Activated T-cell treated with anti-CD3 and anti-CD28 coated beads, Interleukin-2, amount 50 U/mL, for 48 hours (primary cell): ENCODE measurements at places on chromosomes 6 and 20.

DNA sequence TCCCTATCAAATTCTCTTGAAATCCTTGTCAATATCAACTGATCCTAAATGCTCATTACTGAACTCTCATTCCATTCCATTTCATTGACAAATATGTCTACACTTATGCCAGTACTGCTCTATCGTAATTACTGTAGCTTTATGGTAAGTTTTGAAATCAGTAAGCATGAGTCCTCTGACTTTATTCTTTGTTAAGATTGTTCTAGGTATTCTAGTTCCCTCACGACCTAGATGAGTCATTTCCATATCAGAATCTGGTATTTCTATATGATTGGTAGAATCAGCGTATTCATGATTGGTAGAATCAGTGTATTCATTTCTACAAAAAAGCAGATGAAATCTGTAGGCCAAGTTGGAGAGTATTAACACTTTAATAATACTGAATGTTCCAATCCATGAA, 318.6 kb upstream of the RUNX2 start:
- no peak for DNase-seq

DNA sequence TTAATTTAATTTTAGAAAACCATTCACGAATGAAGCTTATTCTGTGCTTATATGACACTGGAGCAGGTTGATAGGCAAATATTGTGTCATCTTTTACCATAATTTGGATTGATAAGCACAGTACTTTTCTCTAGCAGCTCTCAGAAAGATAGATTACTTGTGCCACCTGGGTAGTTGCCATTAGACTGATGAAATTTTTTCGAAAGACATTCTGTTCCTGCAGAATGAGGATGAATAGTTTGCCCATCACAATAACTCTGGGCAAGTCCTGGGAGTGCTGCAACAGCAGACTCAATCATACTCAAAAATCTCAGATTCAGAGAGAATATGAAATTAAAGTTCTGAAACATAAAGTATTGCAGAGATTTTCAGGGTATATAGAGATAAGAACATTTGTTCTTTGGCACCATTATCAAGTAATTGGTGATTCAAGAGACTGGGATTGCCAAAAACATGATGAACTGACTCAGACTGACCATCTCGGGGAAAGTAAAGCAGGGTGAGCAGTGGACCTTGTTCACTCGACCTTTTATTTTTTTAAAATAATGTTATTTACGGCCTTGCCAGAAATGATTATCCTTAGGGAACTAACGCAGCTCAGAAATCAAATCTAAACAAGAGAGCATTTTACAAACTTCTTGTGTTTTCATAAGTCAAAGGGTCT, 65.8 kb upstream of the PTCHD4 start:
- no peak for DNase-seq

DNA sequence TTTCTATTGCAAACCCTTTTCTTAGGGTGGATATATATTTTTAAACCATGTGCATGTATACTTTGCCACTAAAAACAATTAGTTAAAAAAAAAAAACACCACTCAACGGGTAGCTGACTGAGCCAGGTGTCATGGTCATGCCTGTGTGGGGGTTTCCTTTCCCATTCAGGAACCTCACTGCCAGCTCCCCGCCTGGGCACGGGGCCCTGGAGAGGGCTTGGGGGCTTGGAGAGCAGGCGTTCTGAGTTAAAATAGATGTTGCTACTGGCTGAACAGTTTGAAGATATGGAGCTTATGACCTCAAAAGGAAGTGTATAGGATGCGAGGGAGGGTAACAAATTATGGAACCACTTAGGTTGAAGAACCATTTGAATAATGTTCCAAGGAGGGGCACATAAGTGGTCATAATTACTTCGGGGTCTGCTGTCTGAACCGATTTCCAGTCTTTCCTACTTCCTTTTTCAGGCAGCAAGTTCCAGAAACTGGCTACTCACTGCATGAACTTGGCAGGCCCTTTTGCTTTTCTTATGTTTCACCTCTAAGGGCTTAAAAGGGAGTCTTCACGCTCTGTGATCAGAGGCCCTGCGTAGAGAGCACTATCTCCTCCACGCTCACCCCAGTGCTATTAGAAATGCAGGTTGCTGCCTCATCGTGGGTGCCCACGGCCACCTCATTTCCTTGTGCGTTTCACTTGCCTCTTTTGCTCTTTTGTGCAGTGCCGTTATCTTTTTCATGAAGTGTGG, 9.9 kb downstream of the STX16 start:
- peak; percentile 53 for DNase-seq

DNA sequence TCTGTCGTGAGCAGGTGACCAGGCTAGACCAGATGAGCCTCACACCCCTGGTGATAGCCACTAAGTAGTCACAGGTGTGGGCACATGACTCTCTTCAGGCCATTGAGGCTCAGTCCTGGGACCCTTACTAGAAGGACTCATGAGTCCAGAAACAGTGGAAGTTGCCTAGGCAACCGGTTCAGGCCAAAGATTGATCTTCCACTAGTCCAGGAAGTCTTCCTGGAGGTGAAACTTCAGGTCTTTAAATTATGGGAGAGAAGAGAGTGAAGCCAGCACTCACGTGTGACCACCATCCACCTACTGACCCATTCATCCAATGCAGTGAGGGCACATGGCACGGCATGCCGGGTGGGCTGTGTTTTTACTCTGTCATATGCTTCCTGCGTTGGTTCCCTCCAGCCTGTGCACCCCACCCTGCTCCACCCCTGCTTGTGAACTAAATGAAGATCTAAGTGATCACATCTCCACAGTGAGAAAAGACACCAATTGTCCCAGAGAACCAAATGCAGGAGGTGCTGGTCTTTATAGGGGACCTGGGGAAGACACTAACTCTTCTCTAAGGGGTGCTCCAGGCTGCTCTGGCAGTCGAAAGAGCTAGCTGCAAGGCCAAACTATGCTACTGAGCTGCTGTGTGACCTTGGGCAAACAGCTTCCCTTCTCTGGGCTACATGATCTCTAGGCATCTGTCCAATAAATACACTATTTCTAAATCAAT, 12.5 kb upstream of the STX16 start:
- no peak for DNase-seq

DNA sequence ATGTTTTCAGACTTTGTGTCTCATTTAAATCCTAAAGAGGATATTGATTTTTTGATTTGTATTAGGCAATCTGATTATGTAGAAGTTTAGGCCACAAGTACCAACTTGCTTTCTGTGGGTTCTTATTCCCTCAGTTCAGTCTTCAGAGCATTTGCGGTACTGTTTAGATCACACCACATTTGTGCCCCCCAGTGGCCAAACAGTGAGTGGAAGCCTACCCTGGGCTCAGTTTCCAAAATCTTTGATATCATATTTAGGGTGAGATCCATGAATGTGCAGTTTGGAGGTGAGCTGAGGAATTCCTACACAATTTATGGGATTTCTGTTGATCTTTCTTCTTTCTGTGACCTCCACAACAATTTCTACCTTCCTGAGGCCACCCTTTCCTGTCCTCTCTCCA, 92.3 kb upstream of the FUT9 start:
- DNase-seq = peak; percentile 17

DNA sequence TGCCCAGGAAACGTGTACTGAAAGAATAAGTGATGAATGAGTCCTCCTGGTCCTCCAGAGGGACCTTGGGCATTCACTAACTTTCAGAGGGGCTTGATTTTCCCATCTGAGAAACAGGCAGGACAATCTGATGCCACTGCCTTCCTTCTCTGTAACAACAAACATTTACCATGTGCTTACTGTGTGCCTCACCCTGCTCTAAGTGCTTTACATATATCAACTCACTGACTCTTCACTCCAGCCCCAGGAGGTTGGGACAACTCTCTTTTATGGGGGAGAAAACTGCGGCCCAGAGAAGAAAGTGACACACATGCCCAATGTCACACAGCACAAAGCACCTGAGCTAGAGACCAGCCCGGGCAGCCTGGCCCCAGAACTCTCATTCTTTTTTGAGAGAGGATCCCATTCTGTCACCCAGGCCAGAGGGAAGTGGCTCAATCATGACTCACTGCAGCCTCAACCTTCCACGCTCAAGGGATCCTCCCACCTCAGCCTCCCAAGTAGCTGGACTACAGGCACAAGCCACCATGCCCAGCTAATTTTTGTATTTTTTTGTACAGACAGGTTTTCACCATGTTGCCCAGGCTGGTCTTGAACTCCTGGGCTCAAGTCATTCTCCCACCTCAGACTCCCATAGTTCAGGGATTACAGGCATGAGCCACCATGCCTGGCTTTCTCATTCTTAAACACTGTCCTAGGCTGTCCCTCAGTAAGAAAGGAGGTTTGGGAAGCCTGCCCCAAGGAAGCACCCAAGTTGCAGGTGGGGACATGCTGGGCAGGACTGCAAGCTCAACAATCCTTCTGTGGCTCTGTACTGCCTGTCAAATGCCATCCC, 38.0 kb downstream of the NOL4L start:
- DNase-seq = no peak

DNA sequence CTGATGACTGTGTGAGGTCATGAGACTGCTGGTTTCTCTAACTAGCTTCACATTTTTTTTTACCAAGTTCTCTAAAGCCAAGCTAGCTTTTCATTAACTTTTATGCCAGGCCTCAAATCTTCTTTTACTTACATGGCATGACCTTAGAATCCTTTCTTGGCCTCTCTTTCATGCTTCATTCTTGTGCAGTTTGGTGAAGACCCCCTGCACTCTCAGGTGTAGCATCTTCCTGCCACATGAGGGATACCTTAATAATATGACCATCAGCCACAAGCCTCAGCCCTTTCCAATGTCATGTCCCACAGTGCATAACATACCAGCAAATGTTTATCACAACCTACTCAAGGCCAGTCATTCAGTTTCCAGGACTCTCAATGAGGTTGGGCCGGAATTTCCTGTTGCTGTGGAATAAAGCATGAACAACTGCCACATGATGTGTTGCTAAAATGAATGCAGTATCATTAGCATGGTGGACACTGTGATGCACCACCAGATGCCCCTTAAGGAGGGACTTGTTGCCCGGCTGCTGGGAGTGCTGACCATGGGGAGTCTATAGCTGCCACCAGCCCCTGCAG, 72.2 kb downstream of the RIN2 start:
- DNase-seq = no peak

GRCh38 chr20:32028647-32029372, 18.6 kb downstream of the CCM2L start:
- DNase-seq = no peak

- DNase-seq = no peak
Observed at GRCh38 chr20:25439328-25439727, 31.9 kb downstream of the GINS1 start.

DNA sequence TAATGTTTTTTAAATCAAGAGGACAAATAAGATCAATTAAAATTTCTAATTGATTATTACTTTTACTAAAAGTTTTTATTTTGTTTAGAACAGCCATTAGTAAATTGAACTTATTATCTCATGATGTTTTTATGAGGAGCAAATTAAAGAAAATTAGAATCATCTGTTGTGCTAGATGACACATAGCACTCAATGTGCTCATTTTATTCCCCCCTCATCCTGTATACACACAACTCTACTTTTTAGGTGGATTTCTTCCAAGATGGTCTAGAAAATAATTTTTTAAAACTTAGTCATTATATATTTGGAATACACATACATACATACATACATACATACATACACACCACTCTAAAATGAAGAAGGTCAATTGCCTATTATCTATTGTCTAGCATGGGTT, 29.3 kb upstream of the TSPYL1 start:
- no peak for DNase-seq

DNA sequence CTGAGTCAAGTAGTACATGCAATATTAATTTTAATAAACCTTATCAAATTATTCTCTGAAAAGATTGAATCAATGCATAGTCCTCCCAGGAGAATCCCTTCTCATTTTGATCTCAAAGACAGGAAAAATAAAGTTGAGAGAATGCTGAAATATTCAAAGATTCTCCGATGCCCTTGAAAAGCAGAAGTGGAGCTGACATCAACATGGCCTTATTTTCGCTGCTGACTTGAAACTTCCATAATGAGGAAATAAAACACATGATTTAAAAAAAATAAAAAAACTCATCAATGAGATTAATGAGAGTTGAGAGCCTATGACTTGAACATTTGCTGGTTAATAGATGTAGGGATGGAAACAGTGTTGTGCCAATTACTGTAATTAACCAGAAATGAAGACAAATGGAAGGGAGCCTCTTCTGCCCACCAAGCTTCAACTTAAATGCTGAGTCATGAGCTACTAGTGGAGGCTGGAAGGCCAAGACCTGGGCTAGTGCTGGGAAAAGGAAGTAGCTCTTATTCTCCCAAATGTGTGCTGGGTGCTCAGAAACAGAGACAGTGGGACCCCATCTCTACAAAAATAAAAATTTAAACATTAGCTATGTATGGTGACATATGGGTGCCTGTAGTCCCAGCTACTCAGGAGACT, 139.9 kb downstream of the BFSP1 start:
- DNase-seq = no peak

DNA sequence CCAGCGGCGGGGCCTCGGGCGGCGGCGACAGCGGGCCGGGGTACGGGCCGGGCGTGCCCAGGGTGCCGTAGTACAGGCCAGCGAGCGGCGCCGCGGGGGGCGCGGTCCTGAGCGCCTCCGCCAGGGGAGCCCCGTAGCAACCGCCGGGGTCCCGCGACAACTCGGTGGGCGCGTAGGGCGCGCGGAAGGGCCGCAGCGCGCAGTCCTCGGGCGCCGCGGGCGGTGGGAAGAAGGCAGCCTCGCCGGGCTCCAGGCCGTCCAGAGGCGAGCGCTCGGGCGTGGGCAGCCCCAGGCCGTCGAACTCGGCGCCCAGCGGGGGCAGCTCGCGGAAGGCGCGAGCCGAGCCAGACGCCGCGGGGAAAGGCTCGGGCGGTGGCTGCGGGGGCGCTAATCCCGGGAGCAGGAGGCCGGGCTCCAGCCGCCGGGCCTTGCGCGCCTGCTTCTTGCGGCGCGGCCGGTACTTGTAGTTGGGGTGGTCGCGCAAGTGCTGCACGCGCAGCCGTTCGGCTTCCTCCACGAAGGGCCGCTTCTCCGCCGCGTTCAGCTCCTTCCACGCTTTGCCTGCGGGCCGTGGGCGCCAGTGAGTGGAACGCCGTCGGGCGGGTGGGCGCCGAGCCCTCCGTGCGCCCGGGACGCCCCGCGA, 916 bp downstream of the SOX18 start:
- no peak for DNase-seq

- no peak for DNase-seq
Observed at GRCh38 chr20:47535994-47536393, 34.3 kb downstream of the NCOA3 start.

GRCh38 chr20:41314386-41314785, 3.1 kb downstream of the ZHX3 start:
- DNase-seq = no peak

GRCh38 chr6:49551078-49551865, 804 bp downstream of the C6orf141 start:
- DNase-seq = peak; percentile 24

DNA sequence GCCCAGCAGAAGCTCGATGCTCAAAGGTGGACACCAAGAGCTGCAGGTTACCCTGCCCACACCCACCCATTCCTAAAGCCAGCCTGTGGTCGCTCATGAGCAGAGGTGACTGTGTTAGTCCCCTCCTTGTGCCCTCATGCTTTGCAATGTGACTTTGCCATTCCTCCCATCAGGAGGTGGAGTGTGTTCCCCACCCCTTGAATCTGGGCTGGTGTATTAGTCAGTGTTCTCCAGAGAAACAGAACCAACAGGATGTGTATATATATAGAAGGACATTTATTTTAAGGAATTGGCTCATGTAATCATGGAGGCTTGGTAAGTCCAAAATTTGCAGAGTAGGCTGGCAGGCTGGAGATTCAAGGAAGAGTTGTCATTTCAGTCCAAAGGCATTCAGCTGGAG, 54.4 kb upstream of the RNF24 start:
- no peak for DNase-seq

- no peak for DNase-seq
Observed at GRCh38 chr6:25219216-25219916, 59.8 kb upstream of the CARMIL1 start.
